ENCODE measurements at places on chromosomes 3 and 15.

DNA sequence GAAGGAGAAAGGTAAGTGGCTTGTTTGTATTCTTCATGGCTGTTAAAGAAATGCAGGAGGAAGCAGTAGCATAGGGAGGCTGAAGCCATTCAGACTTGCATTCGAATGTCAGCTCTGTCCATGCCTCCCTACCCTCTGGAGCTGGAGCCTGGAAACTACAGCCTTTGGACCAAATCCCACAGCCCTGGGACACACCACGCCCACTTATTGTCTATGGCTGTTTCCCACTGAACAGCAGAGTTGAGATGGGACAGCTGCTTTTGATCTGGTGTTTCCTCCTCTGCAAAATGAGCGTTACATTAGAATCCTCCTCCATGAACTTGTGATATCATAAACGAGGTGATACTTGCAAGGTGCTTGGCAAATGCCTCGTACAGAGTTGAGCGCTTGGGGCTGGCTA is 3.6 kb downstream of the FAM107A start:
- DNase-seq: no peak

GRCh38 chr15:31336593-31337295 is 10.1 kb downstream of the KLF13 start:
- DNase-seq: no peak

DNA sequence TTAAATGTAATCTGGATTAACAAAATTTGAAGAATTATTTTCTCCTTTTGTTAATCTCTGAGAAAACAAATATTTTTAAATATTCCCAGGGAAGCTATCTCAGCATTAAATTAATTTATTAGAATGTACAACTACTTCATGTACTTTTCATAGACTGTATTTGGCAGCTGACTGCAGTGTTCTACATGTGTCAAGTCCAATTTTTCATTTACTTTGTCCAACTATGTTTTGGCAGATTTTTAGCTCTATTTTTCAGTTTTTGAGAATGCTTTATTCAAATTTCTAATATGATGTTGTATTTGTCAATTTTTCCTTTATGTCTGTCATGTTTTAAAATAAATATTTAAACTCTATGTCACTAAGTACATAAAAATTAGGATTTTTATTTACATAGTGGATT is 925.1 kb downstream of the OTOL1 start:
- DNase-seq: no peak

GRCh38 chr15:78052001-78052401 is 25.5 kb downstream of the TBC1D2B start:
- no peak for DNase-seq

GRCh38 chr3:50862221-50862620 is 187.5 kb downstream of the DOCK3 start:
- DNase-seq: no peak

Measured in stimulated activated CD4-positive, alpha-beta T cell treated with anti-CD3 and anti-CD28 coated beads, Interleukin-1b, Interleukin-23, amount 100 ng/mL, for 48 hours (primary cell).